Lung (tissue), 17 donors: ENCODE measurements at places on chromosomes 4 and X. TPM values are rescaled to one million over a fixed set of nuclear protein-coding genes. Genes with fewer than 3 reads are reported as not detected.
A peak's percentile ranks its signal among the peaks of the same experiment; 100 is the strongest.

- peak; percentile 39 for DNase-seq
- no peak overlapping the region for H3K4me3 ChIP-seq
- no peaks in the 10 kb centered on the region for H3K4me1 ChIP-seq
- no peak overlapping the region for H3K27ac ChIP-seq
- H3K27me3 ChIP-seq, result no peaks in the 10 kb centered on the region
Observed at GRCh38 chrX:9163214-9163709, 129.3 kb upstream of the FAM9B start.

The CLIC2 gene
- total RNA-seq, result 24.6 TPM

DNA sequence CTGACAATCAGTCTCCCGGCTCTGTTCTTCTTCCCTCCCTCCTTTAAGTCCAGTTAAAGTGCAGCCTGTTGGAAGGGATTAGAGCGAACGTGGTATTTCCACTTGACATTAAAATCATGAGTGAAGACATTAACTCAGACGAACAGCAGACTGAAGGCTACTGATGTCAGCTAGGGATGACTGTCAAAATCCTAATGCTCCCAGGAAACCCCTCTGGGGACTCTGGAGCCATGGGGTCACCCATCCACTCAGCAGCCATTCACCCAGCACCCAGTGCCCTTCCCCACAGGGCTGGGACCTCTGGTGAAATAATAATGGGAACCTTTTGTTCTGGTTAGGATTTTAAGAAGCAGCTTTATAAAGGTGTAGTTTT lies 113.9 kb downstream of the DRD5 start:
- H3K36me3 ChIP-seq, result no peaks in the 10 kb centered on the region
- H3K4me3 ChIP-seq, result no peak overlapping the region
- no peaks in the 10 kb centered on the region for H3K4me1 ChIP-seq
- H3K27me3 ChIP-seq, result no peaks in the 10 kb centered on the region

DNA sequence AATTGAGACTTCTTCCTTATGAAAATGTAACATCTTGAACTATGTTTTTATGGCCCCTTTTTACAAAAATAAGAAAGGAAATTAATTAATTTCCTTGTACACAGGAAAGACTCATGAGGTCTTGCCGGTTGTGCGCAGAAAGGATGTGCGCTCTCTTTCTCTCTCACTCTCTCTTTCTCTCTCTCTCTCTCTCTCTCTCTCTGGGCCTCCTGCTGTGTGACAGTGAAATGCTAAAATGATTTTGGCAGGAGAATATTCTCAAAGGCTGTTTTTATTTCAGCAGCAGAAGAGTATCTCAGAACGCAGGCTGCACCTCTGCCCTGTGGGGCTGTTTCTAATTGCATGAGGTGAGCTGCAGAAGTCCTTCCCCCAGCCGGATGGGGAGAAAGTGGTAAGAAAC lies 349.0 kb downstream of the MID1IP1 start:
- H3K4me3 ChIP-seq, result no peak overlapping the region
- H3K27me3 ChIP-seq, result peaks cover 6% of the 10 kb centered on the region
- no peaks in the 10 kb centered on the region for H3K36me3 ChIP-seq
- H3K4me1 ChIP-seq, result no peaks in the 10 kb centered on the region
- H3K27ac ChIP-seq, result no peak overlapping the region

The FAM47A gene
- not detected for total RNA-seq

DNA sequence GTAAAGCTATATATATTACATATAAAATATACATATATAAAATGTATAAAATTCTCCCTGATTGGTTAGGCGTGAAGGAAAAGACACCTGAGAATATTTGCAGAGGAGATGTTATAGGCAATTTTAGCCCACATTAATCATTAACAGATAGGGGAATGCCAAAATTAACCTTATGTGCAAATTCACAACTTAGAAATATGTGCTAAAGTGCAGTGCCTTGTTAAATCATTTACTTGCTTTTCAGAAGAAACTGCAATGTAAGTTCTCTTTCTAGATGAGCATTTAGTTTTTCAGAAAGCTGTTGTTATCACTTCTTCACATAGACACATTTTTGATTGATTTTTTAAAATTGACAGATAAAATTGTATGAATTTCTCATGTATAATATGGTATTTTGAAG lies 5.6 kb downstream of the TASL start:
- H3K27ac ChIP-seq, result no peak overlapping the region
- H3K27me3 ChIP-seq, result no peaks in the 10 kb centered on the region
- H3K36me3 ChIP-seq, result no peaks in the 10 kb centered on the region
- H3K4me1 ChIP-seq, result no peaks in the 10 kb centered on the region

The BEND2 gene
- total RNA-seq, result 0.14 TPM

The HS3ST1 gene
- 12.7 TPM for total RNA-seq

- no peak overlapping the region for H3K27ac ChIP-seq
- no peaks in the 10 kb centered on the region for H3K36me3 ChIP-seq
- H3K4me3 ChIP-seq, result no peak overlapping the region
- no peaks in the 10 kb centered on the region for H3K4me1 ChIP-seq
Observed at GRCh38 chrX:8607326-8607725, 124.6 kb downstream of the ANOS1 start.

DNA sequence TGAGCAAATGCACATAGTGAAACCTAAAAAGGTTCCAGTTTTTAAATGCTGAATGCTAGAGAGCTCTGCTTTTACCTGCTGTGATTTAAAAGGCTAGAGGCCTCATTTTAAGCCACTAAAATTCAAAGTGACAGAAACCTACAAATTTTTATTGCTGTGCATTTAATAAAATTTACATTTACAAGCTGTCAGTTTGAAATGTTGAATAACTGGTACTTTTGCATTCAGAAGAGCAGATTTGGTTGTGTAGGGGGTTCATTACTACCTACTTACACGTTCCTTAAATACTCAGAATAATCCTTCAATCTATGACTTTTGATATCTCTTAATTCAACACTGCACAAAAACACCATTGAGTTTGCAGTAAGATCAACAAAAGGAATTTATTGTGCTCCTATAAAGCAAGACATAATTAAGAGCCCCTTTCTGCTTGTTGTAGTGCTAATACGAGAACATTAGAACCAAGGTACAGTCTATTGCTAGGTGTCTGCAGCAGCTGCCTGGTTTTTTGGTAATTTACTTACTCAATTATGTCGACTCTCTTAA lies 27.9 kb downstream of the NKX3-2 start:
- DNase-seq, result no peak
- H3K4me1 ChIP-seq, result no peaks in the 10 kb centered on the region
- no peak overlapping the region for H3K27ac ChIP-seq
- no peaks in the 10 kb centered on the region for H3K36me3 ChIP-seq
- H3K4me3 ChIP-seq, result no peak overlapping the region

DNA sequence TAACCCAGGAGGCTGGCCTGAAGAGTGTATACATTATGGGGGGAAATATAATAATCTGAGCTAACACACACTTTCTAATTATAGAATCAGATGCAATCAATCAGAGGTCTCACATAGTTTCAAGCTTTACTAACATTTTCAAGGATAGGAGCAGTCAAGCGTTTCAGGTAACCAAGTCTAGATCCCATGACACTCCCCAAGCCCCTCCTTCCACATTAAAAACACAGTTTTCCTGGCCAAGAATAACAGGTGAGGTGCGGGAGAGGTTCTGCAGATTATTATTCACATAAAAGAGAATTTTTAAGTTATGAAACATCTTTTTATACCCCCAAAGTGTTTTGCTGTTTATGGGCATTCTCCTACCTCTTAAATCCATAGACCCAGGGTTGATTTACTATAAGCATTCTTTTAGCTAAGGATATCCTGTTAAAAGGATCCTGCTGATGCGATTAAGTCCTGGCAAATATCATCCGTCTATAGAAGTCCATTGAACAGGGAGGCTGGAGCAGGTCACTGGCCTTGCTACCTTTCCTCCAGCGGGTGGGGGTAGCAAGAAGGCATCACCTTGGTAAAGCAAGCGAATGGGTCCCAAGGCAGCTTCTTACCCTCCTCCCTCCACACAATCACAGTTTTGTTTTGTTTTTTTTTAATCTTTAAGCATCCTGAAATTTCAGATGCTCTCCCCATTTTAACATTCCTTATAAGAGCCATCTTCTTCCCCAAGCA lies 104.7 kb upstream of the GPM6A start:
- no peak overlapping the region for H3K4me3 ChIP-seq
- DNase-seq, result no peak
- H3K27me3 ChIP-seq, result no peaks in the 10 kb centered on the region
- no peaks in the 10 kb centered on the region for H3K36me3 ChIP-seq
- H3K27ac ChIP-seq, result no peak overlapping the region

DNA sequence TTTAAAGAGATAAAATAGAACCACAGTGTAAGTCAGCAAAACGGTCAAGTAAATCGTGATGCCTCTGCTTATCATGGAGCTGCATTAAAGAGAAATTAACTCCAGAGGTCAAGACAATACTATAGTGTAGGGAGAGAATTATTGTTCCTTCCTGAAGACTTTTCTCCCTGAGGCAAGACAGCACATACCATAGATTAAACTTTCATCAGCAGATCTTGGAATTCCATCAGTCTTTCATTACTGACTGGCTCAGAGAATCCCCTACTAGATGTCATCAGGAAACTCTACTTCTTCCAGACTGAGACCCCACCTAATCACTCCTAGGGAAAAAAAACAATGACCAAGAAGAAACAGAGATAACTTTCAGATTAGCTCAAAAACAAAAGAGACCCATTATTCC lies 131.3 kb downstream of the NSUN7 start:
- H3K27ac ChIP-seq, result no peak overlapping the region
- DNase-seq, result no peak
- H3K4me3 ChIP-seq, result no peak overlapping the region
- H3K4me1 ChIP-seq, result no peaks in the 10 kb centered on the region
- no peaks in the 10 kb centered on the region for H3K27me3 ChIP-seq

The PAK3 gene
- total RNA-seq, result 1.4 TPM

- peak overlapping the region; percentile 61 for H3K27ac ChIP-seq
- H3K36me3 ChIP-seq, result no peaks in the 10 kb centered on the region
- H3K4me3 ChIP-seq, result no peak overlapping the region
- DNase-seq, result no peak
- no peaks in the 10 kb centered on the region for H3K4me1 ChIP-seq
Observed at GRCh38 chrX:12954981-12955380, 19.9 kb upstream of the TMSB4X start.

GRCh38 chrX:70554081-70554480 lies 109.4 kb downstream of the DLG3 start:
- H3K36me3 ChIP-seq, result no peaks in the 10 kb centered on the region
- H3K27me3 ChIP-seq, result no peaks in the 10 kb centered on the region
- H3K27ac ChIP-seq, result no peak overlapping the region
- H3K4me1 ChIP-seq, result peaks cover 3% of the 10 kb centered on the region
- H3K4me3 ChIP-seq, result no peak overlapping the region

DNA sequence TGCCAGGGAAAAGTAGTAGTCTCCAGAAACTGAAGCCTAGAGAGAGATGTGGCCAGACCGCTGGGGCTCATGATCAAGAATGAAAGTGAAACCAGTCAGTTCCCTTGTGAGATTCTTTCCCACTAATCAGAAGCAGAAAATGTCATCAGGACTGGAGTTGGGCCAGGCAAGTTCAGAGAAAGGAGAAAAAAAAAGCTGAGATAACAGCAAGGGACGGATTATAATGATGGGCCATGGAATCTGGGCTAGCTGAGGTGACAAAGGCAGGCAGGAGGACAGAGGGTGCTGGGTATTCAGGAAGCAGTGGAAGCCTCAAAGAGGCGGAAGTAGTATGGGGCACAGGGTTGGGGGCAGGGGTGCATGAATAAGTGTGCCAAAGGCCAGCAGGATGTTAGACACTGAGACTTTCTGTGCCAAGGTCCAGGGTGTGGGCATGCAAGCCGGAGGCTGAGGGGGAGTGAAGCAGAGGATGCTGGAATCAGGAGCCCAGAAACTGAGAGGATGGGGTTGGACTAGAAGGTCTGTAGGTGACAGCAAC lies 2.5 kb downstream of the CXorf38 start:
- peak; percentile 83 for DNase-seq
- H3K36me3 ChIP-seq, result no peaks in the 10 kb centered on the region
- peak overlapping the region; percentile 89 for H3K27ac ChIP-seq

GRCh38 chr4:17206829-17207801 lies 304.8 kb downstream of the QDPR start:
- H3K4me1 ChIP-seq, result peaks cover 7% of the 10 kb centered on the region
- H3K36me3 ChIP-seq, result no peaks in the 10 kb centered on the region
- peak; percentile 45 for DNase-seq
- H3K4me3 ChIP-seq, result no peak overlapping the region

DNA sequence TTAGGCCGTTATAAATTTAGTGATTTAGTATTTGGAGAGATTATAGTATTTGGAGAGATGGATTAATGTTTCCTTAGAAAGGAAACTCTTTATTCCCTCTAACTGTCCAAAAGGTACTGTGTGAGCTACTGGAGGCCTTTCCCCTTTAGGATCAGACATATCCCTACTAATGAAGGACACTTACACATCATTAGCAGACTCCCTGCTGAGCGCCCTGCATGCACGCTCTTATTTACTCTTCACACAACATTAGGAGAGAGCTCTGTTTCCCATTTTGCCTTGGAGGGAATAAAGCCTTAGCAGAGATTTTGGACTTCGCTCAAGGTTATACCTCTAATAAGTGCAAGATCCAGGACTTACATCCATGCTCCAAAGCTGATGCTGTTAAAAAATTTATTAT lies 17.8 kb upstream of the STOX2 start:
- no peak for DNase-seq
- no peak overlapping the region for H3K27ac ChIP-seq
- no peak overlapping the region for H3K4me3 ChIP-seq
- no peaks in the 10 kb centered on the region for H3K27me3 ChIP-seq

GRCh38 chr4:190020790-190021717 lies 6.0 kb downstream of the FRG2 start:
- no peak overlapping the region for H3K4me3 ChIP-seq
- H3K4me1 ChIP-seq, result no peaks in the 10 kb centered on the region
- peak; percentile 55 for DNase-seq
- H3K27ac ChIP-seq, result no peak overlapping the region

GRCh38 chrX:83759872-83760271 lies 101.1 kb upstream of the CYLC1 start:
- no peaks in the 10 kb centered on the region for H3K27me3 ChIP-seq
- no peaks in the 10 kb centered on the region for H3K4me1 ChIP-seq
- no peak overlapping the region for H3K27ac ChIP-seq
- no peak overlapping the region for H3K4me3 ChIP-seq
- peak; percentile 19 for DNase-seq

The RPS6KA3 gene
- 81.4 TPM for total RNA-seq

The AR gene
- 5.1 TPM for total RNA-seq

GRCh38 chr4:1216869-1217294 lies 32.0 kb downstream of the CTBP1 start:
- peaks cover 11% of the 10 kb centered on the region for H3K4me1 ChIP-seq
- H3K27me3 ChIP-seq, result no peaks in the 10 kb centered on the region
- no peak overlapping the region for H3K4me3 ChIP-seq
- H3K27ac ChIP-seq, result no peak overlapping the region

The CTAG1A gene
- not detected for total RNA-seq

The SLC6A8 gene
- total RNA-seq, result 9.6 TPM

DNA sequence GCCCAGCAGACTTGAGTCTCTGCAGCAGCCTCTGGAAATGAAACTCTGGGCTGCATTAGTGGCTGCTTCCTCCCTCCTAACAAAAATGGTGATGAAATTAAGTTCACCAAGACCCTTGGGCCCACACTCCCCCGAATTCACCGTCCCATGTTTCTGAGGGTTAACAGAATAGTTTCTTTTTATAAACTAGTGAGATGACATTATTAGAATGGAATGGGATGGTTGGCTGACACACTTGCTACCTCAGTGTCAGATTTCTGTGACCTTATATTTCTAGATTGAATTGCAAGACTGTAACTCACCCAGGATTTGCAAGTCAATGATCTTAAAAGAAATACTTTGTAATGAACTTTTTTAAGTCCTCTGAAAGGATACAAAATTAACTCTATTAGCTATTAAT lies 127.1 kb downstream of the SHROOM3 start:
- no peak overlapping the region for H3K4me3 ChIP-seq
- no peaks in the 10 kb centered on the region for H3K4me1 ChIP-seq
- DNase-seq, result no peak
- H3K27ac ChIP-seq, result peak overlapping the region; percentile 72
